ENCODE measurements at places on chromosomes 2 and 18.
A peak's percentile ranks its signal among the peaks of the same experiment; 100 is the strongest.

DNA sequence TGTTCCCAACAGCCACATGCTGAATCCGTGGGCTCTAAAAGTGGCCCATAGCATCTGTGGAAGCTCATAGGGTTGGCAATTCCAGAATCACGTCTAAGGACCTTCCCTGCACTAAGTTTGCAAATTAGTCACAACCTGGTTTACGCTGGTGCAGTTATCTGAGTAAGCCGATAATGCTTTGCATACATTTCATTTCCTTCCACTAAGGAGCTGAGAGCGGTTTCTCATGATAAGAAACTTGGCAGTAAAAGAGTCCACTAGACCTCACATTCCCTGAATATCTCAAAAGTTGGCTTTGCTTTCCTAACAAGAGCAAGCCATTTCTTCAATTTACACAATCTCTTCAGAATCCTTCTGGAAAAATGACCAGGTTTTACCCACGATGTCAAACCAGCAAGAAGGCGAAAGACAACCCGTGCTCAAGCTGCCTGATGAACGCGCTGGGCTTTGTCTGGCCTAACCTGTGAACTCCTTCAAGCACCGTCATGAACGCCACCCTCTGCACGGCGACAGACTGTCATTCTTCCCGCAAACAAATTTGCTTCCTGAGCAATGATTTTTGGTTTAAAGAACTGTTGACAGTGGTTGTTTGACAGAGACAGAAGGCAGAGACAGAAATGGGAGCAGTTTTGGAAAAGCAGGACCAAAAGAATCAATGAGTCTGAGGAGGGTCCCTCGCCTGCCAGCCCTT lies 73.0 kb upstream of the COPS8 start:
- DNase-seq = no peak

- no peak for DNase-seq
Measured at GRCh38 chr2:151862700-151863099, 34.5 kb upstream of the ARL5A start.

GRCh38 chr18:11121443-11121849 lies 27.9 kb downstream of the PIEZO2 start:
- DNase-seq = no peak

DNA sequence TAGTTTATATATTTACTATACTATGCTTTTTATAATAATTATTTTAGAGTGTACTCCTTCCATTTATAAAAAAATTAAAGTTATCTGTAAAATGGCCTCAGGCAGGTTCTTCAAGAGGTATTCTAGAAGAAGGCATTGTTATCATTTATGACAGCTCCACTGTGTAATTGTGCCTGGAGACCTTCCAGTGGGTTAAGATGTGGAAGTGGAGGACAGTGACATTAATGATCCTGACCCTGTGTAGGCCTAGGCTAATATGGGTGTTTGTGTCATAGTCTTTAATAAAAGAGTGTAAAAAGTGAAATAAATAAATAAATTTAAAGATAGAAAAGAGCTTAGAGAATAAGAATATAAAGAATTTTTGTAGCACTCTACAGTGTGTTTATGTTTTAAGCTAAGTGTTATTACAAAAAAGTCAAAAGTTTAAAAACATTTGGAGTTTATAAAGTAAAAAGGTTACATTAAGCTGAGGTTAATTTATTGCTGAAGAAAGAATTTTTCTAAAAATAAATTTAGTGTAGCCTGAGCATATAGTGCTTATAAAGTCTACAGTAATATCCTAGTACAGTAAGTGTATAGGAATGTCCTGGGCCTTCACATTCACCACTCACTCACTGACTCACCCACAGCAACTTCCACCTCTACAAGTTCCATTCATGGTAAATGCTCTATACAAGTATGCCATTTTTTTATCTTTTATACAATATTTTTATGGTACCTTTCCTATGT lies 190.0 kb upstream of the SESTD1 start:
- DNase-seq = peak; percentile 77

- no peak for DNase-seq
Measured at GRCh38 chr2:60586081-60586480, 32.6 kb upstream of the BCL11A start.

DNA sequence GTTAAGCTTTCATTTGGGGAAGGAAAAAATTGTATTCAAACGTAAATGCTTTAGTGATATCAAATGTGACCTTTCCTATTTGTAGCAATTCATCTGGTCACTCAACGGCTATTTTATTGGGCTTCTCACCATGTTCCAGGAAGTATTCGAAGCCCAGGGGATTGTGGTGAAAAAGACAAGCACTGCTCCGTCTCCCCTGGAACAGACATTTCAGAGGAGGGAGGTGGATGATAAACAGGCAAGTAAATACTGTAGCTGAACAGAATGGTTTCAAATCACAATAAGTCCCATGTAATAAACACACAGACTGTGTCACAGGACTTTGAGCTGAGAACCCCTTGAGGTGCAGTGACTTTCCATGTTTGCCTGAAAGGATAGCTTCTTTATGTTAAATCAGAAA lies 464.7 kb upstream of the HNRNPA3 start:
- DNase-seq = no peak

GRCh38 chr2:33373986-33374385 lies 102.5 kb upstream of the RASGRP3 start:
- no peak for DNase-seq

DNA sequence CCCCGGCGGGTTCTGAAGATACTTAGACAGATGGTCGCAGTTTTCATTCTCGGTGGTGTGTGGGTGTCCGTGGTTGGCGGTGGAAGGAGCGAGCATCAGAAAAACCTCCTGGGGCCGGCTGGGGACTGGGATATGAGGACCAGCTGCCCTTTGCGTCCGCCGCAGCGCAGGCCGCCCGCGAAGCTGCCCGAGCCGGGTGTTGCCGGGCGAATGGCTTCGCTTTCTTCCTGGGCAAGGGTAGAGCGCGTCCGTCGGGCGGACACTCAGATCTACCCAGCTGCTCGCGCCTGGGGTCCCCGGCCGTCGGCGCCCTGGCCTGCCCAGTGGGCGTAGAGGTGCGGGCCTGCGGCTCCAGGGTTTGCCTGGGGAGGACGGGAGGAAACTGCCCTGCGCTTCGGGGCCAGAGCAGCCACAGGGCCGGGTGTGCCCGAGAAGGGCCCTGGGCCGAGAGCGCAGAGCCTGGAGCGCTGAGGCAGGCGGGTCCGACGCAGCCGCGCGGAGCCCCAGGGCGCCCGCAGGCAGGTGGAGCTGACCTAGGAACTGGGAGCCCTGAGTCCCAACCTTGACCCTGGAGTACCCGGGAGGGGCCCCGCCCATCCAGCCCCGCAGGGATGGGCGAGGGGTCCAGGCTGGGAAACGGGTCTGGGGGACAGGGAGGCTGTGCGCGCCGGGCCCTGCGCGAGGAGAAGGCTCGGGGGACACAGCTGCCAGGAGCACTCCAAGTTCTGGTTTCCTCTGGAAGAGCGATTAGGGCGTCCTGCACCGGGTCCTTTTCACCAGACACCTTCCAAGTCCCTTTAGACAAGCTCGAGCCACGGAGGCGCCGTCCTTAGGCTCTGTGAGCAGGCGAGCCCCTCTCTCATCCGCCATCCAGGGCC lies 1.3 kb downstream of the TWIST2 start:
- DNase-seq = no peak

- DNase-seq = no peak
Measured at GRCh38 chr2:74522516-74522915, 3.5 kb downstream of the DQX1 start.

All from HFF-Myc (cell line).